Stimulated activated CD4-positive, alpha-beta T cell treated with anti-CD3 and anti-CD28 coated beads, Interleukin-4, amount 100 ng/mL, for 4 hours (primary cell): ENCODE measurements at places on chromosomes 13 and 19.

DNA sequence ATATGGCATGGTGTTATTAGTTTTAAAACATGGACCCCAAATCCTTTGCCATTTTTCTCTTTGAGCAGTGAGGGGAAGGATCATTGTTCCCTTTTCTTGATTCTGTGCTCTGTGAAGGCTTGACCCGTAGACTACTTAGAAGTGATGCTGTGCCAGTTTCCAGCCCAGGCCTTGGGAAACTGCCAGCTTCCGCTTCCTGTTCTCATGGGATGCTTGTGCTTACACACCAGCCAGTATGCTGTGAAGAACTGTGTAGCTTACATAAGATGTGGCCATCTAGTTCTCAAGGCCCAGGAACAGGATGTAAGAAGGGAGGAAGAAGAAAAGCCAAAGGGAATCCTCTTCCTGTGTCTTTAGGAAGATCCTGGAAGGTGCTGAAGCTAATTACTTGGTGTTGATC is 180.9 kb downstream of the PCCA start:
- no peak for DNase-seq

DNA sequence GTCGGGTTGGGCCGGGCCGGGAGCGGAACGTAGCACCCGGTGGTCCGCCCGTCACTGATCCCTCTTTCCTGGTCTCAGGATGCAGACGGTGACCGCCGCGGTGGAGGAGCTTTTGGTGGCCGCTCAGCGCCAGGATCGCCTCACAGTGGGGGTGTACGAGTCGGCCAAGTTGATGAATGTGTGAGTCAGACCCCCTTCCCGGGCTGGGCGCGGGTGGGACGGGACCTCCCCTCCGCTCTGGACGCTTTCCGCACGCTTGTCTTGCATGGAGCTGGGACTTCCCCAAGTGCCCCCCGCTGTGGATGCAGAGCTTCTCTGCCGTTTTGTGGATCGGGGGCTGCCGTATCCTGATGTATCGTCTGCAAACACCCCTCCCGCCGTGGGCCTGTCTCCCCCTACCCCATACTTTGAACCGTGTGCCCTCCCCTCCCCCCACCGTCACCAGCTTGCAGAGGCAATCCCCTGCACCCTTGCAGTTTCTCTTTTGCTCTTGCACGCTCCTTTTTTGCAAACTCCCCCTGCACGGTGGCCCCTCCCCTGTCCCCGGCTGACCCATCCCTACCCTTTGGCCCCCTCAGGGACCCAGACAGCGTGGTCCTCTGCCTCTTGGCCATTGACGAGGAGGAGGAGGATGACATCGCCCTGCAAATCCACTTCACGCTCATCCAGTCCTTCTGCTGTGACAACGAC is 669 bp downstream of the GADD45B start:
- peak; percentile 73 for DNase-seq

- DNase-seq: no peak
Measured at GRCh38 chr19:38073841-38074685, 150.0 kb downstream of the DPF1 start.

DNA sequence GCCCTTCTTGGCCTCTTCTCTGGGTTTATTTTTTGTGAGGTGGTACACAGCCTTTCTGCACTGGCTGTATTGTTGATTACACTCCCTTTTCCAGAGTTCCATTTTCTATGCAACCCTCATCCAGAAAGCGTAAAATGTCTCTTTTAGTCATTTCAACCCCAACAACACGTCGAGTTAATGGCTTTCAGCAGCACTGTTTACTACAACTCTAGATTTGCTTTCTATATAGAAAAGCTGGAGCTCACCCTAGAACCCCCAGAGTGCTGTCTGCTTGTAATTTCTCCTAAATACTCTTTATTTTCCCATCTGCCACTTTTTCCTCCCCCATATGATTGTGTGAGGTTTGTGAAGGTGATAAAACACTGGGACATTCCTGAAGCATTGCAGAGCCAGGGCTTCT is 148.9 kb upstream of the TMTC4 start:
- DNase-seq: no peak

GRCh38 chr13:25190256-25190655 is 18.2 kb upstream of the AMER2 start:
- DNase-seq: no peak

- DNase-seq: peak; percentile 49
Measured at GRCh38 chr19:38683393-38684077, 36.1 kb downstream of the ACTN4 start.

GRCh38 chr13:114140131-114140905 is 7.9 kb upstream of the RASA3 start:
- DNase-seq: no peak

GRCh38 chr13:43425234-43425633 is 361.5 kb downstream of the ENOX1 start:
- DNase-seq: no peak

GRCh38 chr13:33556828-33557227 is 261.1 kb upstream of the RFC3 start:
- no peak for DNase-seq

DNA sequence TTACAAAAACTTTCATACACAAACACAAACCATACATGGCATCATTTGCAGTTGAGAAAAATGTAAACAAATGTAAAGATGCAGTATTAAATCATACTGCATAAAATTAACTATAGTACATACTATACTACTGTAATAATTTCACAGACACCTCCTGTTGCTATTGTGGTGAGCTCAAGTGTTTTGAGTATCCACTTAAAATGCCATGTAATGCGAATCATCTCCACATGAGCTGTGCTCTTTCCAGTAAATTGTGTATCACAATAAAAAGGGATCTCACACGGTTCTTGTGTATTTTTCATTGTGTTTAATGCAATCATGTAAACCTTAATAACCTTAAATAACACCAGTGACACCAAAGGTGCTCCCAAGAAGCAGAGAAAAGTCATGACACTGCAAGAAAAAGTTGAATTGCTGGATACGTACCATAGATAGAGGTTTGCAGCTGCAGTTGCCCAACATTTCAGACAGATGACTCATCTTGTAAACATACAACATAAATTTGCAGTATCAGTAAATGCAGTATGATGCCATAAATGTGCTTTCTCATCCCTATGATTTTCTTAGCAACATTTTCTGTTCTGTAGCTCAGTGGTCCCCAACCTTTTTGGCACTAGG is 166.6 kb downstream of the RAP2A start:
- DNase-seq: no peak

GRCh38 chr19:44681992-44682790 is 10.9 kb downstream of the CEACAM19 start:
- no peak for DNase-seq

- DNase-seq: no peak
Measured at GRCh38 chr13:80782441-80782840, 441.5 kb upstream of the SPRY2 start.

DNA sequence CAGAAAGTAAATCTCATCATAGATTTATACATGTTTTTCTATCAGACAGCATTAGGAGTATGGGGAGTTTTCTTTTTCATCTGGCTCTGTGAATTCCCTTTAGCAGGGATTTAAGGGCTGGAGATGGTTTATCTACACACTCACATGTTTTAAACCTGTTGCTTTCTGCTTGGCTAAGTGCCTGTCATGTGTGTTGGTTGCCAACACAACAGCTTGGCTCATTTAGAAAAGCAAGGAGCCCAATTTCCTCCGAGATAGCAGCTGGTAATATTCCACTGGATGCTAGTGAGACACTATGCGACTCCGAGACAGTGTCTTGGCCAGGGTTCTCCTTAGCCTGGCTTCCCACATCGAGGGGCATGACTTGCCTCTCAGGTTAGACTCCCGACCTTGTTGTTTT is 83.3 kb downstream of the KLF5 start:
- no peak for DNase-seq

DNA sequence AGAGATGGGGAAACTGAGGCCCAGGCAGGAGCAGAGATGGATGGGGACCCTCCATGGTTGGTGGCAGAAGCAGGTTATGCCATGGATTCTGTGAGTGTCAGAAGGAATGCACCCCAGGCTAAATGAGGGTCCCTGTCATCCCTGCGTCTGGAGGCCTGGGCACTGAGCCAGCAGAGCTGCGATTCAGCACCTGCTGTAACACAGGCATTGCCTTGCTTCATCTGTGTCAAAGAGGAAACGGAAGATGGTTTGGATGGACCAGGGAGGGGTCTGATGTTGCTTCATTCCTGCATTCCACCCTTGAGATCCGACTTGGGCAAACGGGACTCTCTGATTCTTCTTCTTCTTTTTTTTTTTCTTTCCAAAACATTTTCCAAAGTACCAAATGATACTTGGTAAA is 1.2 kb downstream of the C5AR1 start:
- no peak for DNase-seq

- no peak for DNase-seq
Measured at GRCh38 chr13:105184201-105184600, 1351.3 kb downstream of the EFNB2 start.

- DNase-seq: peak; percentile 41
Measured at GRCh38 chr19:41871573-41872383, 5.3 kb upstream of the CD79A start.

DNA sequence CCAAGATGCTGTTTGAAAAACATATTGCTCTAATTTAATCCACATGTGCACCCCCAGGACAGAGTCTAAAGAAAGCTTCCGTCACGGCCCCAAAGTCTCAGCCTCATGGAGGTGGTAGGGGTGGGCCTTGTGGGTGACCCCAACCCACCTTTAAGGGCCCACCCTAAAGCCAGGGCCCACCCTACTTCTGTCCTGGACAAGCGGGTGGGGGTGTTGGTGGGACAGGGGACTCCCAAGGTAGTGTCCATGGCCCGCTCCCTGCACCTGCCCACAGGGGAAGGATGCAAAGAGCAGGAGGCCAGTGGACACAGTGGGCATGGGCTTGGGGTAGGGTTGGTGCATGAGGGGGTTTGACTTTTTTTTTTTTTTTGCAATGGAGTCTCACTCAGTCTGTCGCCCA is 66.8 kb downstream of the KCTD15 start:
- DNase-seq: no peak

DNA sequence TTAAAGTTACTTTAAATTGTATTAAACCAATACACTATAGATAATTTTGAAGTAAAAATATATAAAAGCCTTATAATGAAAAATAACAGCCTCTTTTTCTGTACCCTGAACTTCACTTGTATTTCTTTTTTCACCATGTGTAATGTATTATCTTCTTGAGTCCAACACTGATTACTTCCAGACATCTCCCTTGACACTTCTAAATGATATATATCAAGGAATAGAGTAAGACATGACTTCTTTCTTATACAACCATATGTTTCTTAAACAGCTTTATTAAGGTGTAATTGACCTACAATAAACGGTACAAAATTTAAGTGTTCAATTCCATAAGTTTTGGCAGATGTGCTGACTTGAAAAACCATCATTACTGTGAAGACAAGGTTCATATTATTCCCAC is 531.9 kb downstream of the OLFM4 start:
- DNase-seq: no peak

DNA sequence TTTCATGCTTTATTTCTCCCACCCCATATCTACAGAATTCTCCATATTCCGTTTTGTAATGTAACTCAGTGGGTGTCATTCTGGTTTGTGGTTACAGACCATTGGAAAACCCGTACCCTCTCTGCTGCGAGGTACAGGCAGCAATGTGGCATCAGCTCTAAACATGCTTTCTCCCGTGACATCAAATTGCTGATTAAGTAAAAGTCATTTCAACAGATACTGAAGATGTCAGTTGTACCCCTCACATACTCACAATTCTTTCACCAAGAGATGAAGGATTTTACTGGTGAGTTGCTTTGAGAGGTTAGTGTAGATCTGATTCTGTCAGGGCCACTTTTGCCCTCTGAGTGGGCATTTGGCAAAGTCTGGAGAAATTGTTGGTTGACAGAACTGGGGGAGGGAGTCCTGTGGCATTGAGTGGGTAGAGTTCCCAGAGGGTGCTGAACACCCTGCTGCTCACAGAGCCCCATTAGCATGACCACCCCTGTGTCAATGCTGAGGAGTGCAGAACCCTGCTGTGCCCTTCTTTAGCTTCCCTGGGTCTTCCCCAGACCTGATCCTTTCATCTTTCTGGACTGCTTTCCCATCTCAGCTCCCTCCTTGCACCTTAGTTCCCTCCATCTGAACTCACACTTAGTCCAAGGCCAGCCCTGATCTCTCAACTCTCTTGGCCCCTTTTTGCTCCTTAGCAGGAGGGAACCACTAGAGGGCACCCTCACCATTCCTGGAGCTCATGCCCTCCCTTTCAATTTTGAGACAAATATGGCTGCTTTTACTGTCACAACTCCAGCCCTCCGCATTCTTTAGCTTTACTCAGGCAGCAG is 39.9 kb upstream of the CEACAM8 start:
- peak; percentile 20 for DNase-seq

GRCh38 chr13:93080587-93080986 is 146.0 kb upstream of the GPC6 start:
- no peak for DNase-seq

DNA sequence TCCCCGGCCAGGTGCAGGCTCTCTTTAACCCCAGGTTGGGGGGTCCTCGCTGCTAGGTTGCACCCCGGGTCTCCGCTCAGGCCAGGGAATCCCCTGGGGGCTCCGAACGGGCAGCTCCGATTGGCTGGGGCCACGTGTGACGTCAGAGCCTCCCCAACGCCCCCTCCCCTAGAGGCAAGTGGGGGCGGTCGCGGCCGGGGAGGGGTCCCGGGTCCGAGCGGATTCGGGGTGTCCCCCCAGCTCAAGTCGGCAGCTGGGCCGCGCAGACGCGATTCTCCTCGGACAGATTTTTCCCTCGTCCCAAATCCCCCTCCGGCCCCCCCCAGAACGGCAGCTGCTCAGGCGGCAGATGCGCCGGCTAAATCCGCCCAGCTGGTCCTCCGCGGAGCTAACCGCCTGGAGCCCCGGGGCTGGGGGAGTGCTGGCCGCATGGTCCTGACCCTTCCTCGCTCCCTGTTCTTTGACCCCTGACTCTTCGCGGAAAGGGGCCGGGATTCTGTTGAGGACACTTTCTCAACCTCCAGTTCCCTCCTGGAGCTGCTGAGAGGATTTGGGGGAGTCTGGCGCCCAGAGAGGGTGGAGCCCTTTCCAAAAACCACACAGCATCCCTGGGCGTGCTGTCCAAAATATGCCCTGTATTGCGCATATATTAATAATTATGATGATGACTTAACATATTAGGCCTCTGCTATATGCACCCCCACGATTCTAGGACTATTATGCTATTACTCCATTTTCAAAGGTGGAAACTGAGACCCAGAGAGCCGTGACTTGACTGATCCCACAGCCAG is 25.4 kb upstream of the SEMA6B start:
- DNase-seq: no peak

DNA sequence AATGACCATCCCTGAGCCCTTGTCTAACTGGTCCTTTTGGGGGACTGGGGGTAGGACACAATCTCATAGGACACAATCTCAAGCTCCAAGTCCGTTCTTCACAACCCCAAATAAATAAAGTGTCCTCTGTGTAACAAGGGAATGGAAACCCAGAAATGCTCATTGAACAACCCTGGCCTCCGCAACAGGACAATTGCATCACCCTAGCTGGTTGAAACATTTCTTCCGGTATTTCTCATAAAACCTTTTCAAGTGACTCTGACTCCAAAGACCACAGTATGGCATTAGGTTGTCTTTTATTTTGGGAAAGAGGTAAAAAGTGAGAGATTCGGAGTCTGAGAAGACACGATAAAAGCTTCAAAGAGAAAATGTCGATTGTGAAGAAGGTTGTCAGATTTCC is 186.6 kb downstream of the ZNF536 start:
- DNase-seq: no peak

DNA sequence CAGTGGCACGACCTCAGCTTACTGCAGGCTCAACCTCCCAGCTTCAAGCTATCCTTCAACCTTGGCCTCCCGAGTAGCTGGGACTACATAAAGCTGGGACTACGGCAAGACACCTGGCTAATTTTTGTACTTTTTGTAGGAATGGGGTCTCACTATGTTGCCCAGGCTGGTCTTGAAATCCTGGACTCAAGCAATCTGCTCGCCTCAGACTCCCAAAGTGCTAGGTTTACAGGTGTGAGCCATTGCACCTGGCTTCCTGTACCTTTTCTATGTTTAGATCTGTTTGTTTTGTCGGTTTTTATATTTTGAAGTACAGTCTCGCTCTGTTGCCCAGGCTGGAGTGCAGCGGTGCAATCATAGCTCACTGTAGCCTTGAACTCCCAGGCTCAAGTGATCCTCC is 17.5 kb upstream of the TICAM1 start:
- DNase-seq: no peak
